Adrenal gland (tissue), 19 donors: ENCODE measurements at places on chromosomes 16 and 17. TPM values are rescaled to one million over a fixed set of nuclear protein-coding genes. Genes with fewer than 3 reads are reported as not detected.

DNA sequence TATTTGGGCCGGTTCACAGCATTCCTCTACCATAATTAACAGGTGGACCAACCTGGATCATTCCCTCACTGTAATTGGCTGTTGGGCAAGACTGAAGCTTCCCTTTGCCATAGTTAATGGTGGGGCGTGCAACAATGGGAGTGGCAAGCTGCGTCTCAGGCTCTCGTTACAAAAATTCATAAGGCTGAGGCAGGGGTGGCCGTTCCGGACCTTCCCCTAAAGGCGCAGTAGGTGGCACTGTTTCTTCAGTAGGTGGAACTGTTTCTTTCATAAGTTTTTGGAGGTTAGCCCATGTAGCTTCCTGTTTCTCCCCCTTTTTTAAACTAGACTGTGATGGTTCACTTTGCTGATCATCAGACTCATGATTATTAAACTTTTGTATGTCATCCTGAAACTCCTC, 17.0 kb upstream of the TMC5 start:
- DNase-seq: no peak

DNA sequence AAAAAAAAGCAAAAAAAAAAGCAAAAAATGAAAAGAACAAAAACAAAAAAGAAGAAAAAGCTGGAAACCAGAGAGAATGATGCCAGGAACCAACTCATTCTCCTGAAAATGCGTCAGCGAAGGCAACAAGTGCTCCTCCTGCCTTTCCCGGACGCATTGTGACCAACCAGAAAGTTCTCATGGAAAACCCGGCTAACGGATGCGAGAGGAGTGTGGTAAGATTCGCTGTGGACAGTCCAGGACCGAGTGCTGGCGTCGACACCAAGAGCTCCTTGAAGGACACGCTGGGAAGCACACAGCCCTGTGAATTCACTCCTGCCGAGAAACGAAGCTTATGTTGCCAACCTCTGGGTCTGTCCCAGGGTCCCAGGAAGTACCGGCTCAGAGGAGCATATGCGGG, 43.4 kb downstream of the METRNL start:
- DNase-seq: no peak

DNA sequence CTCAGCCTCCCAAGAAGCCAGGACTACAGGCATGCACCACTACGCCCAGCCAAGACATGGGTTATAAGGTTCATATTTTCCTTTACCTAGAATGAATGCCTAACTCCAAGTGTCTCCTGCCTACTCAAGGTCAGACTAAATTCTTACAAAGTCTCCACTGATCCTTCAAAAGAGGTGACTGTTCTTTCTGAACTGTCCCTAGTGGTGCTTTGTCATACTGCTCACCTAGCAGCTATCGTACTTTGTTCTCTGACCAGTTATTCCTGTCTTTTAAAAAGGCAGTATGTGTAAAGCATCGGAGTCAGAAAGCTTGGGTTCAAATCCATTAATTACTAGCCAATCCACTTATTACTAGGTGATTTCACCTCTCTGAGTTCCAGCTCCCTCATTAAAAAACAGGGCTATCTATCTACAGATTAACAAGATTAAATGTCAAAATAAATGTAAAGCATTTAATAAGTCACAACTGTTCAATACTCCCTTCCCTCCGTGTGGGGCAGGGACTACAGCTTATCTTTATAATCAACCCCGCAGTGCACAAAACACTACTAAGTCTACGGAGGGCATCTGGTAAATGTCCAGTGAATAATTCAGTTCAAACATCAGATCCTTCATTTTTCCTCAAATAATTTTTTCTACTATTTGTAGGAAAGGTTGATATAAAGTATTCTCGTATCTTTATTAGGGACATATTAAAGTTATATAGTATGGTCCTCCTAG, 20.0 kb upstream of the ITGA2B start:
- DNase-seq: no peak

- DNase-seq: no peak
Observed at GRCh38 chr17:27181935-27182334, 112.0 kb upstream of the WSB1 start.

- no peak for DNase-seq
Observed at GRCh38 chr16:87198328-87198832, 118.8 kb downstream of the C16orf95 start.

DNA sequence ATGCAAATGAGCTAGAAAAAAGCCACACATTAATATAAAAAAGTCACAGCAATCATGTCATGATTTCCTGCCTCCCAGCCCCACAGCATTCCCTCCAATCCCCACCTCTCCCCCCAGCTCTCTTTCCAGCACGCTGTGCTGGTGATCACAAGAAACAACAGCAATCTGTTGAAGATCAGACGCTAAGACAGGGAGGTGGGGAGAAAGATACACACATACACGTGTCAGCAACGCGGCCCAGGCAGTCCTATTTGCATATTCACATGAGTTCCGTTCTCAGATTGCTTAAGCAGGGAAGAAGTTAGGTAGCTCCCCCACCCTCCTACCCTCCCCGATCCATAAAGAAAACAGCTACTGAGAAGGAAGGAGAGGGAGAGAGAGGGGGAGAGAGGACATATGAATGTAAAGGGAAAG, 405.5 kb upstream of the PSMD7 start:
- DNase-seq: no peak

- DNase-seq: no peak
Observed at GRCh38 chr17:12592941-12593340, 72.7 kb upstream of the MYOCD start.

GRCh38 chr16:27795992-27796614, 246.2 kb downstream of the KATNIP start:
- DNase-seq: peak; percentile 27

DNA sequence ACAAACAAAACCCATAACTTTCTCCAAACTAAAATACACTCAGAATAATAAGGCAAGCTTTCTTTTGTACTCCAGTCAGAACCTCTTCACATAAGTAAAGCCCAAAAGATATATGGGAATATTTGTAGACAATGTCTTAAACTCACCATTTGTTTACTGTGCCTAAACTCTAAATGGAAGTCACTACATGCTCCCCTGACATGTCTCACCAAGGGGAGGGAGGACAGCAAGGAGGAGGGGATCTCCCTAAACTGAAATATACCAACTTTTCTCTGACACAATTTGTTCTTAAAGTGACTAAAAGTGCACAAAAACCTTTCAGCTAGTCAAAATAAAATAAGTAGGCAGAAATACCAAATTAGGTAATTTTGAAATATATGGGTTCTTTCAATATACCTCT, 38.5 kb downstream of the GRB7 start:
- no peak for DNase-seq

DNA sequence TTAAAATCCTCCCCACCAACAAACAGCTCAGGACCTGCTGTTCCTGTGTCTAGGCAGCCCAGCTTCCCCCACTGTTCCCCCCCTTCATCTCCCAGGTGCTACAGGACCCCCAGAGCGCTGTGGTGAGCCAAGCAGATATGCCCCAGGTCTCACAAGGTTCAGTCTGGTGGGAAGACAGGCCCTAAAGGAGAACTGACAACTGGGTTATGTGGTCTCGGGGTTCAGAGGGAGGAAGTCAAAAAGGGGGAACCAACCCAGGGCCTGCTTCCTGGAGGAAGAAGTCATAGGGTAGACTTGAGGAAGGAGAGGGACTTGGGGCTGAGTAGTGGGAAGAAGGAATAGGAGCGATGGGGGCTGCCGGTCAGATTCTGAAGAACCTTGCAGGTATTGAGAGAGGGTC, 2.6 kb downstream of the RIPOR1 start:
- no peak for DNase-seq

DNA sequence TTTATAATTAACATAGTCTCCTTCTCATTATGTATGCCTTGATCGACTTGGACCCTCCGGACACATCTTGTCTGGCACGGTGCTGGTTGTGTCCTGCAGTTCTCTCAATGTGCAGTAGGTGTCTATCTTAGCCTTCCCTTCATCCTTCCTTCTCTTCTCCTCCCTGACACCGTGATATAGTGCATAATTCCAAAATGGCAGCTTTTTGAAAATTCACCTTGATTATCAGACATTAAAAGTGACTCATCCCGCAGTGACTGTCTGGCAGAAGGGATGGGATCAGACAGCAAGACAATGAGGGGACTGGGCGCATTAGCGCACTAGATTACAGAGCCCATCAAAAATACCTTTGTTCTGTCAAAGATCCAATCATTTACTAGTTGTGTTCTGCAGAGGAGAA, 70.0 kb upstream of the PMFBP1 start:
- DNase-seq: peak; percentile 20

- DNase-seq: peak; percentile 61
Observed at GRCh38 chr16:24645739-24646645, 83.5 kb upstream of the TNRC6A start.

DNA sequence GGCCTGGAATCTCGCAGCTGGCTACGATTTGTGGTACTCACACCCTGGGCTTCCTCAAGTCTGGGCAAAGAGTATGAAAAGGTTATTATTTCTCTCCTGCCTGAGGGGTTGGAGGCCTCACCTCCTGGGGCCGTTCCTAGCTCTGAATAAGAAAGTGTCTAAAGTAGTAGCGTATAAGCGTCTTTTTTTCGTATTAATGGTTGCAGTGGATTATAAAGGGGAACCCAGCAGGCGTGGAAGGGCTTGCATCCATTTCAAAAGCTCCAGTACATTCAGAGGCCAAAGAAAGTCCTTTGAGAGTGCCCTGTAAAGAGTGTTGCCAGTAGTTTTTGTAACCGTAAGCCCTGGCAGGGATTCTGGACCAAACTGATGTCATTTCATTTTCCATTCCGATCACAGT, 72.2 kb upstream of the MPHOSPH6 start:
- no peak for DNase-seq

DNA sequence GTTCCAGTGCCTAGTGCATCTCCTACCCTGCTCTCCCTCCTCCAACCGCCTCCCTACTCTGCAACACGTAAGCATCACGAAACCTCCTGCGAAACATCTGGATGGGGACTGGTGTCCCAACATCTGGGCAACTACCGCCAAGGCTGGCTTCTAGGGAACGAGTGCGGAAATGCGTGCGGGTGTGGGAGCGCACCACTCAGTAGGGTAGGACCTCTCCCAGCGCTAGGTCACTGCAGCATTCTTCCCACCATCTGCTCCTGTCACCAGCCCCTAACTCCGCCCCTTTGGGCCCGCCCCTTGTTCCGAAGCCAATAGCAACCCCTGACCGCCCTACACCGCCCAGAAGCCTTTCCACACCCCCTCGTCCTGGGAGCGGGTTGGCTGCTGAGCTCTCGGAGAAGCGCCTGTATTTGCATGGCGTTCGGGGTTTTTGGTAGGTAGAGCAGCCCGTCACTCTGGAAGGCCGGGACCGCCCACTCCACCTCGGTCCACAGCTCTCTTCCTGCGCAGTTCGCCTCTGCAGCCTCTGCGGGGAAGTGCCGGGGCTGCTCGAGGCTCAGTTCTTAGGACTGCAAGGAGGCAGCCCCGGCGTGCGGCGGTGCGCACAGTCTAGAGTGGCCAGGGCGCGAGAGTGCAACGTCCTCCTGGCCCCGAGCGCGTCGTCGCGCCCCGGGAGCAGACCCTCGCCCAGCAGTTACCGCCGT, at the start of gene HS3ST3B1:
Gene HS3ST3B1, plus strand, starts transcription at position 507 of the 704 bp plus-strand sequence. CDS start 438 bp downstream, outside the sequence.
- peak; percentile 99 for DNase-seq

GRCh38 chr17:3915995-3916696, at the start of gene P2RX1:
Gene P2RX1, minus strand, starts transcription at chr17:3916465. Its CDS starts 240 bp downstream, at chr17:3916225.
- peak; percentile 38 for DNase-seq

The P2RX1 gene
- total RNA-seq: 1.1 TPM

The OTOP2 gene
- total RNA-seq: not detected

The CTRB2 gene
- total RNA-seq: 15.1 TPM
